NB4 (cell line): ENCODE measurements at places on chromosomes 5 and 9.

DNA sequence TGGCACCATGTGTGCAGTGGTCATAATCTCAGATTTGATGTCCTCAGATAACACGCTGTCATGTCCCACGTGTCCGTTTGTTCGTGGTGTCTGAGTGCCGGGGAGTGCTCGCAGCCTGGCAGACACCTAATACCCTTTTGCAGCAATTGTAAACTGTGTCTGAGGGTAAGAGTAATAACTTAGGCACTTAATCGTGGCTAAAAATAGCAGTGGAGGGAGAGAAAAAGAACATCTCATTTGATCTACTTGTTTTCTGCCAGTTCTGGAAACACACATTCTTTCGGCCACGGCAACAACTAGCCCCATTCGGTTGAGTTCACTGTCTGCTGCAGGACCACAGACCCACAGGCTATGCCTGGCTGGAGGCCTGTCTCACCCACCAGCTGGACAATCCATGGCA lies 16.5 kb downstream of the ADCY2 start:
- no peak for DNase-seq

GRCh38 chr5:96326902-96327301 lies 106.1 kb downstream of the PCSK1 start:
- DNase-seq = no peak

DNA sequence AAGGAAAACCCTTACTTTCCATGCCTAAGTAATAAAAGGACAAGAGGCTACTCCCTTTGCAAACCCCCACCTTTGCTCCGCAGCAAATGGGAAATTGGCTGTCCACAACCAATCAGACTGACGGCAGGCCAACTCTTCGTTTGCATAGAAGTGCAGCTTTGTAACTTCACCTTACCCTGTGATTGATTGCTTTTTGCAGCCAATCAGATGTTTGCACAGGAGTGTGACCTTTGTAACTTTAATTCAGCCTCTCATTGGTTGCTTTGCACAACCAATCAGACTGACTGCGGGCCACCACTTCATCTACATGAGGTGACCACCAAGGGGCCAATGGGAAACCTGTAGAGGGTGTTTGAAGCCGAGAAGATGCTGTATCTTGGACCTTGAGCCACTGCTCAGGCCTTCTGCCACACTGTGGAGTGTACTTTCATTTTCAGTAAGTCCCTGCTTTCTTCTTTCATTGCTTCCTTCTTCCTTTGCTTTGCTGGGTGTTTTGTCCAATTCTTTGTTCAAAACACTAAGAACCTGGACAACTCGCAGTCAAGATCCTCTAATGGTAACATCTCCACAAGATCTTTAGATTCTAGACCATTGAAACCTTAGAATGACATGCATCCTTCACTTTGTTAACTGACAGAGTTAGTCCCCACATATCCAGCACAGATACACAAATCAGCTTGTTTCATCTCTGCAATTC lies 51.3 kb upstream of the FREM1 start:
- no peak for DNase-seq

DNA sequence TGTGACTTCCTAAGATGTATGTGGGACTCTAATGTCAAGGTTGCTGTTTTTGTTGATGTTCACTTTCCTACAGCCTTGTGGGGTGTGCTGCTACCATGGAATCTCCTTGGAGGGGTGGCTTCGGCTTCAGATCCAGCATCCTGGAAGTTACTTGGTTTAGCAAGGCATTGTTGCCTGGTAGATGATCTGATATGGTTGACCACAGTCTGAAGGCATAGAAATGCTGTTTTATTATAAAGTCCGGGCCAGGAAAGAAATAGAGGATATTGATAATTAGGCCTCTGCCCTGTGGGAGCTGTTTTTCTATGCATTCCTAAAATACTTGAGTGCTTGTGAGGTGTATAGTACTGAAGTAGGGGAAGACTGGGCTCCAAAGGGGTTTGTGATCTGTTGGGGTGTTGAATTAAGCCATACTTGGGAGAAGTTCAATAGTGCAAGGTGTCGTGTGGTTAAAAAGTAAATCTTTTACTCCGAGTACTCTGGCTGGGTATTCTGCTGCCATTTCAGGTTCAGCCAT lies 27.3 kb upstream of the CREBRF start:
- DNase-seq = no peak

- DNase-seq = no peak
Measured at GRCh38 chr9:2290382-2290781, 275.2 kb downstream of the SMARCA2 start.

DNA sequence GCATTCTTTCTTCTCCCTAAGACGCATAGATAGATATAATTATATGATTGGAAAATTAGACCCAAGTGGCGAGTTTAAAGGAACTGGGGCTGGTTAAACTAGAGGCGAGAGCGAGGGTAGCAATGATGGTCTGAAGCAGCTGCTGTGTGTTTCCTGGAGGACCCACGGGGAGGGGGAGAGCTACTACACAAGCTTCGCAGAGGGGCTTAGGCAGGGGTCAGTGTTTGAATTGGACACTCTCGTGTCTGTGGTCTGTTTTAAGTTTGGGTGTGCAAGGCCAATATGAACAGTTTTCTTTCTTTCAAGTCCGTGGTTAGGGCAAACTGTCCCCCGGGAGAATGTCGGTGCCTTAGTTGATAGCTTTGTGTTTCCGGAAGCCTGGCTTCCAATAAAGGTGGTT lies 43.1 kb downstream of the PDZD2 start:
- no peak for DNase-seq

- DNase-seq = no peak
Measured at GRCh38 chr5:51990661-51991180, 607.5 kb downstream of the ISL1 start.
